ENCODE measurements at places on chromosomes 11 and 22. TPM values are rescaled to one million over a fixed set of nuclear protein-coding genes. Genes with fewer than 3 reads are reported as not detected.

NAP1L4 gene
- total RNA-seq = 183 TPM

FAM83F gene
- 2.6 TPM for total RNA-seq

OR2AG2 gene
- total RNA-seq = not detected

OR5P2 gene
- total RNA-seq = not detected

OR56A1 gene
- total RNA-seq = 0.12 TPM

NCR3LG1 gene
- 4.6 TPM for total RNA-seq

ZNF215 gene
- 0.88 TPM for total RNA-seq

BET1L gene
- total RNA-seq = 57.8 TPM

MAPK8IP1 gene
- 2.1 TPM for total RNA-seq

NUP98 gene
- total RNA-seq = 138 TPM

KCNJ11 gene
- 3.9 TPM for total RNA-seq

POU2AF2 gene
- total RNA-seq = not detected

PANX2 gene
- total RNA-seq = not detected

SERPIND1 gene
- not detected for total RNA-seq

SLC22A12 gene
- not detected for total RNA-seq

MUS81 gene
- total RNA-seq = 108 TPM

NUDT22 gene
- total RNA-seq = 44.9 TPM

C11orf65 gene
- total RNA-seq = not detected

SLC25A45 gene
- total RNA-seq = 5.3 TPM

RASSF10 gene
- total RNA-seq = 5.8 TPM

CASP12 gene
- 3.7 TPM for total RNA-seq

Data from uterus (tissue), 4 donors.